Esophagus muscularis mucosa (tissue), 4 donors: ENCODE measurements at places on chromosomes 12 and 14. TPM values are rescaled to one million over a fixed set of nuclear protein-coding genes. Genes with fewer than 3 reads are reported as not detected.

The TAS2R19 gene
- total RNA-seq = 1.4 TPM

The BCL2L14 gene
- not detected for total RNA-seq

The OVCH1 gene
- total RNA-seq = 0.78 TPM

The ACOT2 gene
- 148 TPM for total RNA-seq

The SERPINA12 gene
- not detected for total RNA-seq

The KRT7 gene
- total RNA-seq = 2.4 TPM

The GOLGA5 gene
- total RNA-seq = 35.4 TPM

DNA sequence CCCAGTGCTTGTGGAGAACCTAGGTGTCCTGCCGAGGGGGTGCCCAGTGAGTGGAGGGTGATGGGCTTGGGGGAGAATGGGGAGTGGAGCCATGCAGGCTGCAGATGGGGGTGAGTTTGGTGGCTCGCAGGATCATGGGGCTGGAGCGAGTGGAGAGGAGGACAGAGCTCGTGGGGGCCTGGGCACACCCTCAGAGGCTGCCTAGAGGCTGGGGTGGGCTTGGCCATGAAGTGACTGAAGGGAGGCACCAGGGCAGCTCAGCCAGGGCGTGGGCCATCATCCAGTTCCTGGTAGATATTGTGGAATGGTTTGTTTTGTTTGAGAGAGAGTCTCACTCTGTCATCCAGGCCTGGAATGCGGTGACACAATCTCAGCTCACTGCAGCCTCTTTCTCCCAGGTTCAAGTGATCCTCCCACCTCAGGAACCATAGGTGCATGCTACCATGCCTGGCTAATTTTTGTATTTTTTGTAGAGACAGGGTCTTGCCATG, 43.4 kb upstream of the AMN start:
- H3K4me1 ChIP-seq = no peaks in the 10 kb centered on the region
- peaks cover 26% of the 10 kb centered on the region for H3K36me3 ChIP-seq
- H3K27ac ChIP-seq = no peak overlapping the region

DNA sequence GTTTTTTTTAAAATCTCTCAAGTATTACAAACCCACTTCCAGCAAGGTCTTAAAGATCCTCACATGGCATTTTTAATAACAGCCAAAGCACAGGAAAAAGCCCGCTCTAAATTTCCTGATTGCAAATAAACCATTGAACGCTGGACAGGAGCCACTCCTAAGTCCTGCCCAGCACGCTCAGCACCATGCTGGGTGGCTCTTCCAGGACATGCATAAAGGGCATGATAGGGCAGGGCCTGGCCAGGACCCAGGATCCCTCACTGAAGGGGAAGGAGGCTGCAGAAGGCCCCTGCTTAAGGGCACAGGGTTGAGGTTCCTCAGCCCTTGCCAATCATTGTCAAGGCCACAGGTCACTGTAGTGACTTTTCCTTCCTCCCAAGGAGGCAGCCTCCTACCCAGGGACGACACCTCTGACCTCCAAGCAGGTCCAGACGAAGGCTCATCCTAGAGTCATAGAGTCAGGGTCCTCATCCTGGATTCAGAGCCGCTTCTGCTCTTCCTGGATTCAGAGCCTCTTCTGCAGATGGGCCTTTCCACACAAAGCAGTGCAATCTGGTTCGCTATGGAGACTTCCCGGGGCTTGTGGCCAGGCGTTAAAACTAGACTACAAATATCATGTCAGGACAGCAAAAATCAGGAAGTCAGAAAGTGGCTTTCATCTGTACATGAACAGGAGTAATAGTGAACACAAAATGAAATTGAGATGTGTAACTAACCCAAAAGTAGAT, 123.8 kb downstream of the GCH1 start:
- peaks cover 86% of the 10 kb centered on the region for H3K36me3 ChIP-seq
- no peak for DNase-seq
- peaks cover 29% of the 10 kb centered on the region for H3K4me1 ChIP-seq
- no peak overlapping the region for H3K4me3 ChIP-seq
- no peaks in the 10 kb centered on the region for H3K27me3 ChIP-seq

- H3K27ac ChIP-seq = no peak overlapping the region
- H3K4me1 ChIP-seq = no peaks in the 10 kb centered on the region
- no peak overlapping the region for H3K4me3 ChIP-seq
- no peak for DNase-seq
- H3K27me3 ChIP-seq = no peaks in the 10 kb centered on the region
These were observed 204.5 kb upstream of the SFSWAP start for GRCh38 chr12:131506426-131506825.

GRCh38 chr12:113271853-113272561, 50.7 kb downstream of the TPCN1 start:
- peaks cover 27% of the 10 kb centered on the region for H3K4me1 ChIP-seq
- DNase-seq = peak; percentile 96
- peaks cover 82% of the 10 kb centered on the region for H3K36me3 ChIP-seq
- H3K27ac ChIP-seq = peak overlapping the region; percentile 61
- H3K27me3 ChIP-seq = no peaks in the 10 kb centered on the region
- H3K4me3 ChIP-seq = no peak overlapping the region

DNA sequence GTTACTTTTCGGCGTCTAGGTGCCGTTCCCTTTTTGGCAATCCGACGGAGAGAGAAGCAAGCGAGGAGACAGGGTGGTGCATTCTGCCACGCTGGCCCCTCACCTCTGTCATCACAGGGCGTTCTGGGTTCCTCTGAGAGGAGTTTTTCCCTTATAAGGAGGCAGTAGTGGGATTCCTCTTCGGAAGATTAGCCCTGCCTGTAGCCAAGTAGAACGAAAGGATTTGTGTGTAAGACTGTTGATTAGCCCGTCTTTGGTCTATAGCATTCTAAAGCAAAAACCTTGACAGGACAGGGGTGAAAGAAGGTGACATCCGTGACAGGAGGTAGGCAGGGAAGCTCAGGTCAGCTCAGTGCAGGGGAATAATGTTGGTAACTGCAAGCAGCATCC, 9.1 kb upstream of the NEMF start:
- peaks cover 39% of the 10 kb centered on the region for H3K4me1 ChIP-seq
- no peaks in the 10 kb centered on the region for H3K27me3 ChIP-seq
- peak overlapping the region; percentile 97 for H3K27ac ChIP-seq
- H3K36me3 ChIP-seq = no peaks in the 10 kb centered on the region
- DNase-seq = peak; percentile 92

- no peaks in the 10 kb centered on the region for H3K4me1 ChIP-seq
- no peak overlapping the region for H3K27ac ChIP-seq
- H3K36me3 ChIP-seq = no peaks in the 10 kb centered on the region
- no peak for DNase-seq
- H3K4me3 ChIP-seq = no peak overlapping the region
These were observed 8.9 kb downstream of the DPPA3 start for GRCh38 chr12:7719946-7720730.

DNA sequence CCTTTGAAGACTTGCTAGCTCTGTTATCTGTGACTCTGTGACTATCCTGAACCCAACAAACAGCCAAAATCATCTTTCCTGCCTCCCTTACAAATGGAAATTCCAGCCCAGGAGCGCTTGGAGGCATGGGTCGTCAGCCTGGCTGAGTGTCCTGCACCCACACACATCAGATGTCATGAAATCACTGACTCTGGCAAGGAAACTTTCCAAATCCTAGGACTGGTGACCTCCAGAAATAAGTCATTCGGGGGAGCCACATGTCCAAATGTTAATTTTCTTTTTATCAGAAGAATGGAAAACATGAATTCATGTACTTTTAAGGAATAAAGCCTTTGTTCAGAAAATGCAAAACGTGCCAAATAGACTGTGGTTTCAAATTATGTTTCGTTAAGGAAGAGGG, 96.3 kb upstream of the EVL start:
- no peak overlapping the region for H3K27ac ChIP-seq
- no peak for DNase-seq
- H3K36me3 ChIP-seq = no peaks in the 10 kb centered on the region
- no peaks in the 10 kb centered on the region for H3K27me3 ChIP-seq

- no peak for DNase-seq
- H3K4me1 ChIP-seq = peaks cover 40% of the 10 kb centered on the region
- no peaks in the 10 kb centered on the region for H3K36me3 ChIP-seq
- H3K27ac ChIP-seq = peak overlapping the region; percentile 98
These were observed 791 bp upstream of the RNF41 start for GRCh38 chr12:56222531-56222895.

- H3K27ac ChIP-seq = no peak overlapping the region
- DNase-seq = no peak
- H3K36me3 ChIP-seq = no peaks in the 10 kb centered on the region
- peak overlapping the region; percentile 40 for H3K4me3 ChIP-seq
- H3K4me1 ChIP-seq = peaks cover 40% of the 10 kb centered on the region
These were observed 2.3 kb downstream of the WNT1 start for GRCh38 chr12:48980389-48980952.

DNA sequence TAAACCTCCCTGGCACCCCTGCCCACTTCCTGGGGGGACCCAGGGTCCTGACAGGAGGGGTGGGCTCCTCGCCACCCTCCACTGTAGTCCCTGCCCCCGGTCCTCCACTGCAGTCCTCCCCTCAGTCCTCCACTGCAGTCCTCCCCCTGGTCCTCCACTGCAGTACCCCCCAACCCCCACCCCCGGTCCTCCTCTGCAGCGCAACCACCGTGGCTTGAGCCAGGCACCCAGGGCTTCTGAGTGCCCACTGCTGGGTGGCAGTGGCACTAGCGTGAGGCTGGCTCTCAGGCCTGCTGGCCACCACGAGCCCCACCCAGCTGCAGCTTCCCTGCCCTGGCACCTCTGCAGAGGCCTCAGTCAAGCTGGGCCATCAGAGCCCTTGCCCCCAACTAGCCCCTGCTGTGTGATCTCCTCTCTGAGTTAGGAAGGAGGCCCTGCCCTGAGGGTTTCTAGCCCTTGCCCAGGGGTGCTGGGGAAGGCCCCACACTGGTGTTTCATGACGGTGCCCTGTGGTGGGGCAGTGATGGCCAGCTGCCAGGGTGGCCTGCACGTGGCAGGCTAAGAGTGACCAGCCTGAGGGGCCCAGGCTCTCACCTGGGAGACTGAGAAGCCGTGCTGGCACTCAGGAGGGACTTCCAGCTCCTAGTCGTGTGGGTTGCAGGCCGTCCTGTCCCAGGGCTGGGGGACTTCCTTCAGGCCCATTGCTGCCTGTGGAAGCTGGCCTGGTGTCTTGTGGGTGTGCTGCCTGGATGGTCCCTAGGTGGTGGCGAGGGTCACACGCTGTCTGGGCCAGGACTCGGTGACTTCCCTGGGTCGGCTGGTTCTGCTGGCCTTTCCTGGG, 9.7 kb downstream of the CEP170B start:
- no peak for DNase-seq
- H3K27me3 ChIP-seq = no peaks in the 10 kb centered on the region
- H3K4me1 ChIP-seq = peaks cover 39% of the 10 kb centered on the region
- H3K27ac ChIP-seq = no peak overlapping the region
